ENCODE measurements at places on chromosomes 7 and 10.

DNA sequence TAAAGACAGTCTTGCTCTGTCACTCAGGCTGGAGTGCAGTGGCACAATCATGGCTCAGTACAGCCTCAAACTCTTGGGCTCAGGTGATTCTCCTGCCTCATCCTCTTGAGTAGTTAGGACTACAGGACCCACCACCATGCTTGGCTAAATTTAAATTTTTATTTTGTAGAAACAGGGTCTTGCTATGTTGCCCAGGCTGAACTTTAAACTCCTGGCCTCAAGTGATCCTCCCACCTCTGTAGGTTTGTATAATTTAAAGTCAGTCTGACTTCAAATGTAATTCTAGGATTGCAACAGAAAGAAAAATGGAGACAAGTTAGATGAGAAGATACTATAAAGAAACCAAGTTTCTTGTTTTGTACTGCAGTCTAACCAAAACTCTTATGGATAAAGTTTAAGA is 11.5 kb downstream of the TMEM60 start:
- DNase-seq, result no peak

- no peak for DNase-seq
These were observed 51.9 kb downstream of the BTAF1 start for GRCh38 chr10:91975438-91975837.

- no peak for DNase-seq
These were observed 50.9 kb downstream of the CUX1 start for GRCh38 chr7:101868191-101868950.

DNA sequence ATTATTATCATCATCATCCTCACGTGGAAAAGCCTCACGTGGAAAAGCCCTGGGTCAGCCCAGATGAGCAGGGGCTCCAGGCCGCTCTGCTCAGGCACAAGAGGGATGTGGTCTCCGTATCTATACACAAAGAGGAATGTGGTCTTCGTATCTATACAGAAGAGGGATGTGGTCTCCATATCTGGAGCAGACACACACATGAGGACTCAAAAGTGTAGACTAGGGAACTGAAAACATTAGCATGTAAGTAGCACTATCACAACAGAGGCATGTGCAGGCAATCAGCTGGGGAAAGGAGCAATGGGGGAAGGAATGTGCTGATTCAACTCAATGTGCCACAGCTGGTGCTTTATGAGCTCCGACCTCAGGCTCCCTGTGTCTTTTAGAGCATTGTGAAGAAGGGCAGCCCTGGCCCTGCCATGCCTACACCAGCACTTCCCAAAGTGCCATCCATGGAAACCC is 86.5 kb downstream of the PLXNA4 start:
- DNase-seq, result no peak

- DNase-seq, result no peak
These were observed 23.6 kb upstream of the HYAL4 start for GRCh38 chr7:123821320-123821719.

GRCh38 chr7:110940756-110941155 is 150.2 kb upstream of the LRRN3 start:
- DNase-seq, result no peak

- DNase-seq, result no peak
These were observed 28.1 kb upstream of the SH2D4B start for GRCh38 chr10:80509403-80510161.

- no peak for DNase-seq
These were observed 228.1 kb downstream of the BICC1 start for GRCh38 chr10:58740620-58741369.

All from activated gamma-delta T cell (primary cell).